Stimulated activated CD4-positive, alpha-beta T cell treated with anti-CD3 and anti-CD28 coated beads, Interleukin-1b, Interleukin-23, amount 100 ng/mL, for 48 hours (primary cell): ENCODE measurements at places on chromosomes 16 and 17.
A peak's percentile ranks its signal among the peaks of the same experiment; 100 is the strongest.

DNA sequence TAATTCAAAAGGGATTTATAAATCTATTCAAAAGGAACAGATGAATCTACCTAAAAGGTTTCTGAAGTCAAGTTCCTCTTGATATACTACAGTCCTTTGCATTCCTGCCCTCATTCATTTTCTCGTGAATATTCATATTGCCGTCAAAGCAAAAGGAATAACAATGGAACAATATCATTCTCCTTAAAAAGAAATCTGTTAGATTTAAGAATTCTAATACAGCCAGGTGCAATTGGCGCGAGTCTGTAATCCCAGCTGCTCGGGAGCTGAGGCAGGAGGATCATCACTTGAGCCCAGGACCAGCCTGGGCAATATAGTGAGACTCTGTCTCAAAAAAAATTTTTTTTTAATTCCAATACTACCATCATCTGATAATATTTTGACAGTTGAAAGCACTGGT, 130.3 kb downstream of the BRIP1 start:
- no peak for DNase-seq

GRCh38 chr17:68289473-68289872, 1.5 kb downstream of the SLC16A6 start:
- no peak for DNase-seq

GRCh38 chr17:65371702-65372101, 189.7 kb downstream of the AXIN2 start:
- DNase-seq = no peak

GRCh38 chr17:6639586-6640535, 650 bp downstream of the KIAA0753 start:
- DNase-seq = peak; percentile 38

DNA sequence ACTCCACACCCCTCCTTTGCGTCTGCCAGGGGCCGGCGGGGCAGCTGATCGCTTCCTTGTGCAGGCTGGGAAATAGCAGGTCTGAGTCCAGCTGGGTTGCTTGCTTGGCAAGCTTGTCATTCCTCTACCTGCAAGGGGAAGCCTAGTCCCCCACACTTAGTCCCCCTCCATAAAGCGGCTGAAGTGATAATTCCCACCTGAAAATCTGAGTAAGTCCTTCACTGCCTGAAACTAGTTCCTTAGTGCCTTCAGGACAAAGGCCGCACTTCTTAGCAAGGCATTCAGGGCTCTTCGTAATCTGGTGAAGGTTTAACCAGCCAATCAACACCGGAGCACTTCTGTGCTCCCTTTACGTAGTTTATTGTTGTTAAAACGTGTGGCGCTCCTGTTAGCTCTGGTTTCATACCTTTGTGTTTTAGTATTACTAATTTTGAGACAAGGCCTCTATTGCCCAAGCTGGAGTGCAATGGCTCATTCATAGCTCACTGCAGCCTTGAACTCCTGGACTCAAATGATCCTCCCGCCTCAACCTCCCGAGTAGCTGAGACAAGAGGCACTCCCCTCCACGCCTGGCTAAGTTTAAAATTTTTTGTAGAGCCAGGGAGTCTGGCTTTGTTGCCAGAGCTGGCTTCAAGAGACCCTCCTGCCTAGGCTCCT, 817 bp downstream of the PSKH1 start:
- no peak for DNase-seq

DNA sequence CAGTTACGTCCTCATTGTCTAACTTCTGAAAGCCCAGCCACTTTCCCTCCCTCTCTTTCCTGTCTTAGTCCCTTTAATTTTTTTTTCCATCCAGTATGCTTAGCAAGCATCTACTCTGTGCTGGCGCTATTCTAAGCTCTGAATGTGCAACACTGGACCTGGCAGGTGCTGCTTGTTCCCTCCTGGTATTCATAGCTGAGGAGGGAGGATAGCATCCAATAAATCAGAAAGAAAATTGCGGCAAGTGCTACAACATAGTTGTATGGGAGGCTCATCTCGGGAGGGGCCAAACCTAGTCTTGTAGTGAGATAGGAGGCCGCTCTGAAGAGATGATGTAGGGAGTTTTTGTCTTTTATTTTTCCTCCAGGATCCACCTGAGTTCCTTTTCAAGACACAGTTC, 457.3 kb upstream of the HSBP1 start:
- DNase-seq = no peak

DNA sequence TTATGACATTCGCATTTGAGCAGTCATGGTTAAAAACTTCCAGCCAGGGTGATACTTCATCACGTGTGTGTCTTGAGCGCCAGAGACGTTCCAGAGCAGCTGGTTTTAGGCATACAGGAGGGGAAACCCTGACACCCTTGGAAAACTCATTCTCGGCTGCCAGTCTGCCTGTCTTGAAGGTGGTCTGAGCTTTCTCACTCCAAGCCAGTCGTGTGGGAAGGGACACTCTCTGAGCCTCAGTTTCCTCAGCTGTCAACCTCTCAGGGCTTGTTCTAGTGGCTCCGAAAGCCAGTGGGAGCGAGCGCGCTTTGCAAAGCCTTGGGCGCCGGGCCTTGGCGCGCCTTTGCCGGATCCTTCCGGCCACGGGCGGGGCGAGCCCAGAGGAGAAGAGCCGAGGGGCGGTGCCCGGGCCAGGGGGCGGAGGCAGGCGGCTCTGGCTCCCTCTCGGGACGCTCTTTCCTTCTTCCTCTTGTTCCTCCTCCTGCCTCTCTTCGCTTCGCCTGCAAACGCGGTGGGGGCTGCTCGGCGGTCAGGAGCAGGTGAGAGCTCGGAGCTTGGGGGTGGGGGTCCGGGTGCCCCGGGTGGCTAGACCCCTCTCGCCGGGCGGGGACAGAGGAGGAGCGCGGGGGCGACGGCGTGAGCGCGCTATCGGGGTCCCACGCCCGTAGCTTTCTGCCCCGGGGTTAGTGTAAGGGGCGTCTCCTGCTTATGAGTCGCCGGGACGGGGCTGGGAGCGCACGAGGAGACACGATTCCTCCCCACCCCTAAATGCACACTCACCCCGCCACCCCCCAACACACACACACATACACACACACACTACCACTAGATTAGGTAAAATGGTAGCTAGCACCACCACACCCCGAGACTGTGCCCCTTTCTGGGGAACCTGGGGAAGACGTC, at the start of gene LDAF1:
LDAF1 (plus strand) TSS at position 467 of the 903 bp plus-strand sequence. CDS start 2,509 bp downstream, outside the sequence.
- DNase-seq = peak; percentile 72

DNA sequence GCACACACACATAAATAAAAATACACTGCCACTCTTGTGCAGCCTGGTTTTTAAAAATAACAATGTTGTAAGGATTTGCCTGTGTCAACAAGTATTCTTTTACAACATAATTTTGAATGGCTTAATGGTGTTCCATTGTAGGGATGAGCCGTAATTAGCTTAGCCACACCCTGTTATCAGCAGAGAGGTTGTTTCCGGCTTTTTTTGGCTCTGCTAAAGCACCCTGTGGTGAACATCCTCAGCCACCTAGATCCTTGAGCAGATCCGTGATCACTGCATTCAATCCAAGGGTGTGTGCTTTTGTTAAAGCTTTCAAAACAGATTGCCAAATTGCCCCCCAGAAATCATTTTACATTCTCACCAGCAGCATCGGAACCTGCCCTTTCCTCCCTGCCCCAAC, 7.0 kb downstream of the KATNB1 start:
- DNase-seq = no peak

DNA sequence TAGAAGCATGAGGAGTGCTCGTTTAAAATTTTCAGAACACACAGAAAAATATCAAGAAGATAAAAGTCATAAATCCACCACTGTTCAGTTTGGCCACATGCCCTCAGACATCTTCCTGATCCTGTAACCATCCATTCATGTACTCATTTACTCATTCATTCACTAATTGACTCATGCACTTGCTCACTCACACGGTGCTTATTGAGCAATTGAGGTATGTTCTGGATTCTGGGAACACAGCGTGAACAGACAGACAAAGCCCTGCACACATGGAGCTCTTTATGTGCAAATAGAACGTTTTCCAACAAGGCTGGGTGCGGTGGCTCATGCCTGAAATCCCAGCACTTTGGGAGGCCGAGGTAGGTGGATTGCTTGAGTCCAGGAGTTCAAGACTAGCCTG, 10.2 kb upstream of the NATD1 start:
- no peak for DNase-seq

- DNase-seq = no peak
These were observed 23.1 kb downstream of the MRC2 start for GRCh38 chr17:62650587-62650986.

DNA sequence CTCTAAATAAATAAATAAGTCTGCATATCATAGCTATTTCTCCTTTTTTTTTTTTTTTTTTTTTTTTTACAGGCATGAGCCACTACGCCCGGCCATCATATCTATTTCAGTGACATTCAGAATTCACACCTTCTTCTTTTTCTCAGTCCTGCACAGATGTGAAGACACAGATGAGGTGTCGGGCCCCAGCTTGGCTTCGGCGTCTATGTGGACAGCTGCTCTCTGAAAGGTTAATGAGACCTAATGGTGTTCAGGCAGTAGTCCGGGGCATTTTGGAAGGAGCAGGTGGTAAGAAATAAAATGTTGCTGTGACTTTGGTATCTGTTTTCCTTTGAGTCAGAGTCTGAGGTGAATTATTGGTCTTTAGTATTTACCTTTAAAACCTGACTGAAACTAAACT, 23.6 kb downstream of the TANGO6 start:
- no peak for DNase-seq
